ENCODE measurements at places on chromosomes 7 and 10. TPM values are rescaled to one million over a fixed set of nuclear protein-coding genes. Genes with fewer than 3 reads are reported as not detected.

HOXA2 gene
- total RNA-seq = 1.3 TPM

TDRD1 gene
- total RNA-seq = 0.69 TPM

CLDN3 gene
- not detected for total RNA-seq

TRPV6 gene
- not detected for total RNA-seq

LOXL4 gene
- 7.6 TPM for total RNA-seq

UNCX gene
- total RNA-seq = not detected

PIK3AP1 gene
- 14.5 TPM for total RNA-seq

ELOVL3 gene
- not detected for total RNA-seq

VAX1 gene
- not detected for total RNA-seq

OR13A1 gene
- total RNA-seq = not detected

BAMBI gene
- total RNA-seq = 12.9 TPM

PNLIP gene
- 4.8 TPM for total RNA-seq

ZNF862 gene
- total RNA-seq = 12.6 TPM

KCND2 gene
- total RNA-seq = 7.0 TPM

TRIM4 gene
- 22.9 TPM for total RNA-seq

ZP3 gene
- 0.43 TPM for total RNA-seq

PCLO gene
- 1.2 TPM for total RNA-seq

ATG9B gene
- not detected for total RNA-seq

C10orf53 gene
- not detected for total RNA-seq

STRIP2 gene
- total RNA-seq = 0.33 TPM

LBX1 gene
- total RNA-seq = not detected

CALML5 gene
- not detected for total RNA-seq

CUL1 gene
- 38.3 TPM for total RNA-seq

MMS19 gene
- total RNA-seq = 32.1 TPM

ACTL6B gene
- total RNA-seq = not detected

MKLN1 gene
- total RNA-seq = 75.6 TPM

GALNT17 gene
- total RNA-seq = 24.7 TPM

MKX gene
- 31.1 TPM for total RNA-seq

LEP gene
- 5.2 TPM for total RNA-seq

CYP2W1 gene
- total RNA-seq = not detected

NPY gene
- not detected for total RNA-seq

MYOZ1 gene
- total RNA-seq = 3.3 TPM

SLC26A5 gene
- total RNA-seq = not detected

PMS2 gene
- 9.3 TPM for total RNA-seq

ZFYVE27 gene
- total RNA-seq = 15.8 TPM

IL2RA gene
- 6.4 TPM for total RNA-seq
